ENCODE measurements at places on chromosomes 6 and 20.

DNA sequence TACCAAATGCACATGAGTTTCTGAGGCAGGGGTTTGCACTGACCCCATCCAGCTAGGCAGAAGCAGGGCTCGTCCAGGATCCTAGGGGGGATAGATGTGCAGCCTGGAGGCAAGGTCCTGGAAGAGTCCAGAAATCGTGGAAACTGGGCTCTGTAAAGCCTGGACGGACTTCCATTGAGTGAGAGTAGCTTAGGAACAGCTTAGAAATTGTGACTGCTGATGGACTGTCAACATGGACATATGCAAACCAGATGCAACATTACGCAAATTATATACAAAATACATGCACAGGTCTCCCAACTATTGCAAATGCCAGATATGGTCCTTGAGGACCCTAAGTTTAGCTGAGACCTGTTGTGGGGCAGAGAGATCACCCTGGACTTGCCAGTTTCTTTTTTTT is 4.8 kb upstream of the EMILIN3 start:
- no peak for DNase-seq

DNA sequence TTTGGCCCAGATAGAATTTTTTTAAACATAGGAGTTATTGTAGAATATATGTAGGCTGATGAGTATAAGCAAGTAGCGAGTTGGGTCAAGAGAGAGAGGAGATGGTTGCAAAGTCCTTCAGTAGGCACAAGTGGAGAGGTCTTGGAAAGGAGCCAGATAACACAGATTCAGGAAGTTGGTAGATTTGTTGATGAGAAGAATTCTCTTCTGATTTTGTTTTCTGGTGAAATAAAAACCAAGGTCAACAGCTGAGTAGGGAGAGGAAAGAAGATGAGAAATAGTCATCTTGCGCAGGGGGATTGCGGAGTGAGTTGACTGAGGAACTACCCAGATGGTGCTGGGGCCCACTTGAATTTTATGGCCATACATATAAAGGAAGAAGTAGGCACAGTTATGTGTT is 17.4 kb upstream of the CD83 start:
- DNase-seq: no peak

- no peak for DNase-seq
Observed at GRCh38 chr6:132614554-132614953, 9.5 kb downstream of the TAAR2 start.

DNA sequence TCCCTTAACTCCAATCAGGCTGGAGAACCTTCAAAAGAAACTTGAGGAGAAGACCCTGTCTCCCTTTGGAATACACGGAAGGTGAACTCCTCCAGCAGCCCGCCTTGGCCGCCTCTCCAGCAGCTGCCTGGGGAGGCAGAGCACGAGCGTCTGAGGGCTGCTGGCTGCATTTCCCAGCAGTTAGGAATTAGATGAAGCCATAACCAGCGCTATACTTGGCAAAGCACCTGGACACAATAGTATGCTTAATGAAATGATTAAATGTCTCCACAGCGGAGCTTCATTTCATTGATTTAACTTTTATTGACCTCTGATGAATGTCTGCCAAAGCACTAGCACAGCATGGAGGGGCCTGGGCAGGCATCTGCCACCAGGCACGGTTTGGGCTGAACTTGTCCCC is 73.5 kb downstream of the TMEM242 start:
- no peak for DNase-seq

GRCh38 chr20:63101781-63102720 is 95.3 kb upstream of the BHLHE23 start:
- DNase-seq: peak; percentile 41

DNA sequence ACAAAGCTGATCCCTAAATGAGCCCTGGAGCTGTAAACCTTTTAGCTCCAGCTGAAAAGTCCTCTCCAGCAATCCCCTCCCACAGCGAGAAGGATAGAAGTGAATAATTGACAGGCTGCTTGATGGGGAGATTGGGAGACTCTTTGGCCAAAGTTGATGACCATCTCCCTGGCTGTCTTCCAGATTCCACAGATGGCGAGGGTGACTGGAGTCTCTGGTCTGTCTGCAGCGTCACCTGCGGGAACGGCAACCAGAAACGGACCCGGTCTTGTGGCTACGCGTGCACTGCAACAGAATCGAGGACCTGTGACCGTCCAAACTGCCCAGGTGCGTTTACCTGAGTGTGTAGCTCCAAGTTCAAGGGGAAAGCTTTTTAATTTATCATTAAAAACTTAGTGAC is 67.3 kb downstream of the ISM1 start:
- DNase-seq: no peak
